ENCODE measurements at places on chromosomes 3 and 15.

DNA sequence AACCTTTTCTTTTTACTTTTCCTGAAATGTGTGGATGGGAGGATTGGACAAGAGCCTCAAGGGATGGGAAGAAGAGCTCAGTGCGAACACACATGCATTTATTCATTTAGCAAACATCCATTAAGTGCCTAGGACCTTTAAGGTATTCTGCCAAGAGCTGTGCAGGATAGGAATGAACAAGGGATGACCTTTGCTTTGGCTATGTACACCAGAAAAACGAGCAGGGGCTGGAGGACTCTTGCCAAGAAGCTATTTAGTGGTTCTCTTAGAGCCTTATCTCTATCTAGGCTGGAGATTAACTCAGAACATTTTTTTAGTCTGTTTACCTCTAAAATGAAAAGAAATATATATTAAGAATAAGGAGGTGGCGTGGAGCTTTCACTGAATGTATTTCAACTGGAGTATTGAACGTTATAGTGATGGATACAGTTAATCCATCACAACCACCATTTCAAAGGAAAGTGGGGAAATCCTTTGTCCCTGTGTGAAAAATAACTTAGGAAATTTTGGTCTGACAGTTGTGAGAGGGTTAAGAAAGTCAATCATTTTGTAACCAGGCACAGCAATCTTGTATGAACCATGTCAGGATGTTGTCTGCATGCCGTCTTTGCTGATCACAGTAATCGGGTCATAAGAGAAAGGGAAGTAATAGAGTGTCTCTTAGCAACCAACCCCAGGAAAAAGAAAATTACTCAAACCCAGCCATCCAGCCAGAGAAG lies 279.0 kb downstream of the LPP start:
- DNase-seq = no peak

DNA sequence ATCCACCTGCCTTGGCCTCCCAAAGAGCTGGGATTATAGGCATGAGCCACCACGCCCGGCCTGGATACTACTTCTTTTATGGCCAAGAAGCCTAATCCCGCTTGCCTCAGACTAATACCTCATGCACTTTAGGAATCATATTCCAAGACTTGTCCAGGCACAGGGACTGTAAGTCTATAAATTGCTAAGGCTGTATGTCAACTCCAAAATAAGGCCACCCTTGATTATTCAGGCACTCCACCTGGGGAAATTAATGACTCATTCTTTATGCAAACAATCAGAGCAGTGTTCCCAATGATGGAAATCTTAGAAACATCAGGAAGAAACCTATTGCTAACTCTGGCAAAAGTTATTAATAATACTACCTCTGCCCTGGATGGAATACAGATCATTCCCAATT lies 98.4 kb downstream of the ERC2 start:
- no peak for DNase-seq

DNA sequence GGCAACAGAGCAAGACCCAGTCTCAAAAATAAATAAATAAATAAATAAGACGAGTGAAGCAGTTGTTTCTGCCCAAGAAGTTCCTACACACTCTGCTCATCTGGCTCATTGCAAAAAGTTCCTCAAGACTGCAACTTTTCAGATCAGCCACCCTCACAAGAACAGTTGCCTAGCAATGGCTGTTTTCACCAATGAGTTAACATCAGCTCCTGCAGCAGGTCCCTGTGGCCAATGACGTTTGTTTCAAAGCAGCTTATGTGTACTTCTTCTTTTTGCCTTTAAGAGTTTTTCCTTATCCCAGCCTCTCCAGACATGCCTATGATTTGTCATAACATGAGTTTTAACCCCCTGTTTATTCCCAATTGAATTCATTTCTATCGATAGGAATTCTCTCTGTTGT lies 118.4 kb upstream of the SPRED1 start:
- no peak for DNase-seq

GRCh38 chr3:70607469-70607868 lies 295.0 kb upstream of the MDFIC2 start:
- DNase-seq = no peak

- DNase-seq = no peak
Observed at GRCh38 chr3:31833391-31834190, 147.5 kb downstream of the OSBPL10 start.
